Smooth muscle cell of the brain vasculature (primary cell): ENCODE measurements at places on chromosomes 5 and 9.

DNA sequence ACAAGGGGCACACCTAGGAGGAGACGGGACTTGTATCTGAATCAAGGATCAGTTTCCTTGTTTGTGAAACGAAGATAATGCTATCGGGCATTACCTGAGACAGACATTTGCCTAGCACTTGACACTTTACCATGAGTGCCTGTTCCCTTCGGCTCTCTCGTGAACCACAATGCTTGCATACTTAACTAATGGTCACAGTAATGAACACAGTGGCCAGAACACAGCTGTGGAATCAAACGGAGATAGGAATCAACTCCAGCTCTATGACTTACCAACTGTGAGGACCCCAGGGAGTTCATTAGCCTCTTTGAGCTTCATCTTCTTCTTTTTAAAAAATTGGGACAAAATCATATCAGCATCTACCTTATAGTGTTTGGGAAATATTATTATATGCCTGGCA lies 207.8 kb downstream of the DRD1 start:
- DNase-seq: no peak

DNA sequence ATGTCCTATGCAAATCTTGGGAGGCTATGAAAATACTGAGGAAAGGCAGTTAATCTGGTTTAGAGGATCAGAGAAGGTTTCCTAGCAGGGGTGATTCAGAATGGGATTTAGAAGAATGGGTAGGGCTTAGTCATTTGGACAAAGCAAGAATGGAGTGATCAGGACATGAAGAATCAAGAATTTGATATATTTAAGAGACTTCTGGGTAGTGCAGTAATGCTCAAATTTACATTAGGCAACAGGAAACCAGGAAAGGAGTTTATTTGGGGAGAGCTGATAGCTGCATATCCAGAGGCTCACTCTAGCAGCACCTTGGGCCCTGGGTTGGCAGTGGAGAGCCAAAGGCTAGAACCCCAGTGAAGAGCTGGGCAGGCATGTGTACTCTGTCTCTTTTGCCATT lies 78.9 kb upstream of the PAPPA start:
- no peak for DNase-seq

GRCh38 chr9:134468358-134468757 lies 142.1 kb downstream of the RXRA start:
- no peak for DNase-seq

GRCh38 chr9:135173066-135173465 lies 85.6 kb downstream of the OLFM1 start:
- no peak for DNase-seq

DNA sequence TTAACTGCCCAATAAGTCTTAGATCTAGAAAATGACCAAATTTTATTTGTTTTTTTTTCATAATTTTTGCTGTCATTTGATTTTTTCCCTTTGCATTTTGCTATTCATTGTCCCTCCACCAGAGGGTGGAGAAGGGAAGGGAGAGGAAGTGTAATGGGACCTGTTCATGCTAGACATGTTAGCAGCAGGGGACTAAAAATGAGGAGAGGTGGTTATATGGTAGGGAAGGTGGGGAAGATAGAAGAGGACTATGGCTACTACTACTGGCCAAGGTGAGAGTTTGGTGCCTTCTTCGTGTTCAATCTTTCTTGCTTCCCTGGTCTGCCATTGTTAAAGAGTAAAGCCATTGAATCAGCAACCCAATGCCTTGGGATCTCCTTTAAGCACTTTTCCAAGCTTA lies 6.4 kb downstream of the GRIA1 start:
- DNase-seq: no peak
